ENCODE measurements at places on chromosomes 12 and 14. TPM values are rescaled to one million over a fixed set of nuclear protein-coding genes. Genes with fewer than 3 reads are reported as not detected.

Gene RERGL
- total RNA-seq = not detected

Gene PMEL
- not detected for total RNA-seq

Gene VDR
- total RNA-seq = 16.4 TPM

Gene POTEM
- total RNA-seq = not detected

Gene MYO1A
- total RNA-seq = 2.9 TPM

Gene FGF23
- total RNA-seq = not detected

Gene TMEM233
- total RNA-seq = not detected

Gene SERPINA3
- total RNA-seq = not detected

Gene GPRC5A
- 0.08 TPM for total RNA-seq

Gene CD163L1
- not detected for total RNA-seq

Gene PTCSC3
- total RNA-seq = not detected

Gene EEF1AKMT3
- 3.0 TPM for total RNA-seq

Gene STRAP
- 78.6 TPM for total RNA-seq

Gene SERPINA5
- not detected for total RNA-seq

Gene DTX1
- 0.15 TPM for total RNA-seq

Gene SLC17A8
- total RNA-seq = not detected

Gene RNU4-1
- total RNA-seq = 672 TPM

Gene GSC
- total RNA-seq = not detected

Gene HOXC12
- total RNA-seq = not detected

Gene KLHL33
- 0.15 TPM for total RNA-seq

Gene ZNF705A
- total RNA-seq = not detected

Gene SERPINA12
- not detected for total RNA-seq

Gene EML5
- 2.6 TPM for total RNA-seq

Gene LDHB
- 819 TPM for total RNA-seq

Gene NINJ2
- total RNA-seq = 6.7 TPM

Gene PYGL
- total RNA-seq = not detected

Gene DPPA3
- not detected for total RNA-seq

Gene CISTR
- not detected for total RNA-seq

Gene CLEC12A
- total RNA-seq = 0.52 TPM

Gene OR6C2
- total RNA-seq = not detected

Gene KRT79
- total RNA-seq = not detected

Gene CCDC175
- not detected for total RNA-seq

Gene APOF
- not detected for total RNA-seq

Gene OASL
- 28.5 TPM for total RNA-seq

Gene B4GALNT1
- 0.62 TPM for total RNA-seq

Gene TAS2R10
- total RNA-seq = 0.46 TPM

Gene OR11H6
- not detected for total RNA-seq

Gene MAGOHB
- total RNA-seq = 51.3 TPM
